ENCODE measurements at places on chromosomes 16 and 17. TPM values are rescaled to one million over a fixed set of nuclear protein-coding genes. Genes with fewer than 3 reads are reported as not detected.

DNA sequence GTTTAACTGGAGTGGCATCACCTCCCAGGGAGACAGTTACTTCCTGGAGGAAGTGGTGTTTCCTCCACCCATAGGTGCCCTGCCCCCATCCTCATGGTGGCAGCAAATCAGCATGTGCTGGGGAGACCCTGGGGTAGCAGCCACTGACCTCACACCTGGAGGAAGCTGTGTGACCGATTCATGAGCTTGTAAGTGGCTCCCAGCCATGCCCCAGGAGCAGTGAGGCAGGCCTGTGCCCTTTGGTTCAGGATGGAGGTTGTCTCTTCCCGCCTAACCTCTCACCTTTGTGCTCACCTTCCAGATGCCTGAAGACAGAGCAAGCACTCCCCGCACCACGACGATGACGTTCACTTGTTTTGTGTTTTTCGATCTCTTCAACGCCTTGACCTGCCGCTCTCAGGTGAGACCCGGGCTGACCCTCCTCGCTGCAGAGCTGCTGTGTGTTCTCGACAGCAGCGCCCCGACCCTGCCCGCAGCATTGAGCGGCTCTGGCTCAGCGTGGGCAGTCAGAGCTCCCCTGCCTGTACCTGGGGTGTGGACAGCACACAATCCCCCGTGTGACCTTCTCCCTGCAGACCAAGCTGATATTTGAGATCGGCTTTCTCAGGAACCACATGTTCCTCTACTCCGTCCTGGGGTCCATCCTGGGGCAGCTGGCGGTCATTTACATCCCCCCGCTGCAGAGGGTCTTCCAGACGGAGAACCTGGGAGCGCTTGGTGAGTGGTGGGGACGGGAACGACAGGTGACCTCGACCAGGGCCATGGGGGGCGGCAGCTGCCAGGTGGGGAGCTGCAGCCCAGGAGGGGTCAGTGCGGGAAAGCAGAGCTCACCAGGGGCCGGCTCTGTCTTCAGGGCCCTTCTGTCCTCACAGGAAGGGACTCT is 42.8 kb downstream of the MEAK7 start:
- DNase-seq, result peak; percentile 4

Gene MARVELD3
- total RNA-seq, result 33.7 TPM

Gene GPRC5B
- 40.6 TPM for total RNA-seq

Gene ZSCAN10
- total RNA-seq, result 0.34 TPM

DNA sequence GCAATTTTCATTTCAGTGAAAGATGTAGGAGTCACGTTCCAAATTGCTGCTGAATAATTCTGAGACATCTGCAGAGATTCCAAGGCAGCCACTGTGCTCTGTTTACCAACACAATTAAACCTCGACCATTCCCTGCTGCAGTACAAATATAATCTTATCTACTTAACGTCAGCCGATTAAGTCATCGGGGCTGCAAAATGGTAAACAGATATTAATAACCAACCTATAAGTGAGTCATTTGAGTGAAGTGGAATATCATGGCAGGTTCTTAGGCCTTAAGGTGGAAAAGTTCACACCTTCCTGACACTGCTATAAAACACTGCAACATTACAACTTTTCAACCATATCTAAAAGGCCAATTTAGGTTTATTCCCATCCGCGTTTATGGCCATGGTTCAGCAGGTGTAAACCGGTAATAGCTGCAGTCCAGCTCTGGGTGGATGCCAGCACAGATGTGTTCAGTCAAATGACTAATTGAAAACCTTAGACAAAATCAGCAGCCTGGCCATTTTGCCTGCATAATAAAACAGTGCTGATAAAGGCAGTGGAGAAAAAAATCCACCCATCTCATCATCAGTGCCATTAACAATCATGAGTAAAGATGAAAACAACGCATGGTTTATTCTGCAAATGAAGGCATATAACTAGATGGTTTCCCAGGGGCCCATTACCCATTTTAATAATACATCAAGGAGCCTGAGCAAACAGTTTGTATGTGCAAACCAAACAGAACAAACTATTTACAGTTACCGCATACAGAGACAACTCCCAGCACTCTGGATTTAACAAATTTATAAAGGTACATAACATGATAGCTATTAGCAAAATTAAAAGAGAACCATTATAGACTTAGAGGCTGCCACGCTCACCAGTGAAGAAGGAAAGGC is 202.9 kb upstream of the IRX3 start:
- no peak for DNase-seq

- no peak for DNase-seq
Observed at GRCh38 chr17:2459917-2460271, 51.8 kb downstream of the METTL16 start.

Data from progenitor cell of endocrine pancreas (in vitro differentiated cells).